ENCODE measurements at places on chromosomes 4 and X. TPM values are rescaled to one million over a fixed set of nuclear protein-coding genes. Genes with fewer than 3 reads are reported as not detected.

Gene FMR1NB
- not detected for total RNA-seq

Gene TMEM128
- 25.3 TPM for total RNA-seq

Gene ADAMTS3
- not detected for total RNA-seq

Gene GABRG1
- total RNA-seq = not detected

Gene NUDT10
- 1.2 TPM for total RNA-seq

Gene CLDN22
- total RNA-seq = not detected

Gene RAP2C
- total RNA-seq = 43.7 TPM

Gene CPLX1
- 0.43 TPM for total RNA-seq

Gene LANCL3
- 0.15 TPM for total RNA-seq

Gene SYTL5
- not detected for total RNA-seq

Gene ANXA10
- total RNA-seq = not detected
